ENCODE measurements at places on chromosomes 1 and 21.

- DNase-seq = no peak
Observed at GRCh38 chr1:226604560-226605317, 56.2 kb downstream of the STUM start.

DNA sequence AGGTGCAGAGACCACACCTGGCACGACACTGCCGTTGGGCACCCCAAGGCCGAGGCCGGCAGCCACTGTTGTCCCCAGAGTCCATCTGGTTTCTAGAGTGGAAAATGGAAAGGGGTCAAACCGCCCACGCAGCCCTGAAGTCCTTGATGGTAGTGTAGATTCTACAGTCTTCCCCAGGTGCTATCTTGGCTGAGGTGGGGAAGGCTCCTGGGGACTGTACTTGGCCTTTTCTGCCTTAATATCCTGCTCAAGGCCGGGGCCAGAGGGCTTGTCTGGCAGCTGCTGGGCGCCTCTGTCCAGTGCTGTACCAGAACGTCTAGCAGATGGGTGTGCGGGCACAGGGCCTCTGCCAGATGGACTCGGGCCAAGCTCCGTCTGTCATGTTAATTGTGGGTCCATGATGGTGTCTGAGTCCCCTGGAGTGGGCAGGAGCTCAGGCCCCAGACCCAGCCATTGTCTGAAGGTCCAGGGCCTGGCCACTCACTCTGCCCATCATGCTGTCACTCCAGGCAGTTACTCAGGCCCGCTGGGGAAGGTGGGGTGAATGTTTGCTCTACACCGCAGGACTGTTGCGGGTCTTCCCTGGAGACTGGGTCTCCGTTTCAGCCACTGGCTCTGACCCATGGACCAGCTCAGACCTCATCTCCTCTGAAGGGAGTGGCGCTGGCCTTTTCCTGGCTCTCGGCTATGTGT, 161.9 kb upstream of the COL6A1 start:
- no peak for DNase-seq

DNA sequence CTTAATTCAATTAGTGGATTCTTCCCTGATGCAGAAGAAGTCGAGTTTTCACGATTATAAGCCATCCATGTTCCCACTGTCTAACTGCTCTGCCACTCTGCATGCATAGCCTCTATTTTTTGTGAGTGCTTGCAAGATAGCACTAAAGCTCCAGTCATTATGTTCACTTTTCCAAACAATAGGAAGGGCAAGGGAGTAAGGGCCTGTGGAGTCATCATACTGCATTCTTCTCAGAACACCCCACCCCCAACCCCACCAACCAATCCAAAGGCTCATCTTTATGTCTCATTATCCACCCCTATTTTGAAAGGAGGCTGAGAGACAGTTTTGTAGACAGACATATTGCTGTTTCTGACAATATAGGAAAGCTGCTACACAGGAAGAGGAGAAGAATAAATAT, 471.7 kb upstream of the ADGRL2 start:
- DNase-seq = no peak

DNA sequence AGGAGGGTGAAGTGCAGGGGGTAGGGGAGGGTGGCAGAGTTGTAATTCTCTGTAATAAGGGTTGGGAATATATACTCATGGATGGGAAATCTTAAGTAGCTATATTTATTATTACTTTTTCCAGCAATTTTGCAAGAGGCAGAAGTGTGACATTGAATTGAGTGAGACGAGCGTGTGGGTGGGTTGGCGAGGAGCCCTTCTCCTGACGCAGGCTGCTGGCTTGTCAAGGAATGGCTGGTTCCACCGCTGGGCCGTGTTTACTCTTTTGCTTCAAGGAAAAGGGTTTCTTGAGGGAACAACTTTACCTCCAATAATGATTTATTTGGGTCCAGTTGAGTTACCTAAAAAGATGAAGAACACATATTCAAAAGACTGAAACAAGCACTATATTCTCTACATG, 17.9 kb upstream of the DMRTA2 start:
- no peak for DNase-seq

- no peak for DNase-seq
Observed at GRCh38 chr1:112461200-112461871, 47.4 kb upstream of the WNT2B start.

- no peak for DNase-seq
Observed at GRCh38 chr1:232904566-232904965, 45.8 kb upstream of the NTPCR start.

- DNase-seq = no peak
Observed at GRCh38 chr1:191074881-191075280, 597.2 kb upstream of the BRINP3 start.

DNA sequence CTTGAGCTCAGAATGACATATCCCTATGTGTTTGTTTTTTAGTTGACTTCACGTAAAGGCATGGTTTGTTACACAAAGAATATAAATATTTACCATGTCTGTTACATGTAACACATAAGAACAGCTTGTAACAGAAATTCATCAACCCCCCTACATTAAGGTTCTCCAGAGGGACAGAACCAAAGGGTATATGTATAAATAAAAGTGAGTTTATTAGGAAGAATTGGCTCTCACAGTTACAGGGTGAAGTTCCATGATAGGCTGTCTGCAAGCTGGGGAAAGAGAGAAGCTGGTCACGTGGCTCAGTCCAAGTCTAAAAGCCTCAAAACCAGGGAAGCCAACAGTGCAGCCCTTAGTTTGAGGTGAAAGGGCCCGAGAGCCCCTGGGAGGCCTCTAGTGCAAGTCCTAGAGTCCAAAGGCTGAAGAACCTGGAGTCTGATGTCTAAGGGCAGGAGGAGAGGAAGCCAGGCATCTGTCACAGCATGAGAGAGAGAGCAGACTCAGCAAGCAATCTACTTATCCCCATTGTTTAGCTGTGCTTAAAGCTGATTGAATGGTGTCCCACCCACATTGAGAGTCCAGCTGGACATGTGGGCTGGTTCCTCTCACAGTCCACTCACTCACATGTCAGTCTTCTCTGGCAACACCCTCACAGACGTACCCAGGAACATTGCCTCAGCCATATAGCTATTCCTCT, 15.8 kb downstream of the THRAP3 start:
- no peak for DNase-seq

DNA sequence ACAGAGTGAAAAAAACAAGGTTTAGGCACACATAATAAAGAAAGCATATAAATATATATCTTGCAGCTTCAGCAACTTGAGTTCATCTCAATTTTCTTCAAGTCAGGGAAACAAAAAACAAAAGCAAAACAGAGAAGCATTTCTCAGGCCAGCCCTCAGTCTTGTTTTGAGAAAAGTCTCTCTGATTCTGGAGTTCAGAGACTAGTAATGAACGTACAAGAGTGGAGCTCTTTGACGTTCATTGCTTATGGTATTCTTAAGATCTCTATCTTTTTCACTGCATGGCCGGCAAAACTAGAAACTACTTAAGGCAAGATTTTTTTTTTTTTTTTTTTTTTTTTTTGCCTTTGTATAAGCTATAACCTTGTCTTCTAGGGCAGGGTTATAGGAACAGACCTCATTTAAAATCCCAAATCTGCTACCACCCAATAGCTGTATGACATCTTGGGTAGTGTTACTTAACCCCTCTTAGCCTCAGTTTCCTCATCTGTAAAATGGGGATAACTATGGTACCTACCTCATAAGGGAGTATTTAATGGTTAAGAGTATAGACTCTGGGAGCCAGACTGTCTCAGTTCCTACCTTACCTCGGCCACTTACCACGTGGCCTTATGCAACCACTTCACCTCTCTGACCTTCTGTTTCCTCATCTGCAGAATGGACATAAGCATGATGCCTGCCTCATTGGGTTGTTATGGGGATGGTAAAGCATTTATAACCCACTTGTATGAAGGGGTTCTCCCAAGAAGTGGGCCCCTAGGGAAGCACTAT, 33.6 kb downstream of the LMO4 start:
- DNase-seq = no peak

GRCh38 chr1:147204080-147204479, 21.1 kb downstream of the FMO5 start:
- DNase-seq = no peak

- no peak for DNase-seq
Observed at GRCh38 chr1:24101796-24102586, 9.9 kb downstream of the MYOM3 start.

DNA sequence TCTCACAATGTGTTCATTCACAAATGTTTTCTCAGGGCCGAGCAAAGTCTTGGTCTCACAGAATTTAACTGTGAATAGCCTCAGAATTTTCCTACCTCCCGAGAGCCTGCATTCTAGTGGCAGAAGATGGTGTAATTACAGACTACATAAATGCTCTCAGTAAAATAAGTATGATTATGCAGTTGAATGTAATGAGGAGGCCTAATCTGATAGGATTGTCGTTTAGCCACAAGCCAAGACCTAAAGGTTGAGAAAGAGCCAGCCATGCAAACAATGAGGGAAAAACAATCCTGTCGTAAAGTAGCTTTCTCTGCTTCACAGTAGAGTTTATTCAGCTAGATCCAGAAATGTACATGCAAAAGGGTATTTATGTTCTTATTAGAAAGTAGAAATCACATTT, 607.8 kb upstream of the B3GALT2 start:
- DNase-seq = no peak

DNA sequence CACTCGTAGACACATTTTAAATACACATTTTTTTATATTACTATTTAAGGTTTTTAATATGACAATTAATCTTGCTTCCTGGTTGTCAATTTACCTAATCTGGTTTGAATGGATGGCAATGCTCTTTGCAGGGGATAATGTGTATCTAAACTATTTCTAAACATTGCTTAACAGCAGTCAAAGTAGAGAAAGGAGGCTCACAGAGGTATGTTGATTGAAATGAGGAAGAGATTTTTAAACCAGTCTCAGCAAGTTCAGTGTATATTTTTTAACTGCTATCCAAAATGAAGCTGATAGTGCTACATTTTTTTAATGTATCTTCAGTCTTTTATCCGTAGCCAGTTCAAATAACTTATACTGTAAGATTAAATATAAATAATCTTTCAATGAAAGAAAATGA, 17.4 kb downstream of the FMO1 start:
- DNase-seq = no peak

- peak; percentile 61 for DNase-seq
Observed at GRCh38 chr1:73784026-73784425, 413.9 kb downstream of the LRRIQ3 start.

DNA sequence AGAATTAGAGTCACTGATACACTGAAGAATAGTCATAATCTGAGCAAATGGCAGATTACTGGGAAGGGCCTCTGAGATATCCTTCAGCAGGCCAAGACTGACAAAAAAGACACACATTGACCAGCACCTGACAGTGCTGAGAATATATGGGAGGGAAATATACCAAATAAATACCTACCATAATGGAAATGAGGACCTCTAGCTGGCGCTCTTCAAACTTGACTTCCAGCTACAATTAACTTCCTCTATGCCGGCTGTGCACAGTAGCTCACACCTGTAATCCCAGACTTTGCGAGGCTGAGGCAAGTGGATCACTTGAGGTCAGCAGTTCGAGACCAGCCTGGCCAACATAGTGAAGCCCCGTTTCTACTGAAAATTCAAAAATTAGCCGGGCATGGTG, 69.5 kb downstream of the NPHS2 start:
- no peak for DNase-seq

DNA sequence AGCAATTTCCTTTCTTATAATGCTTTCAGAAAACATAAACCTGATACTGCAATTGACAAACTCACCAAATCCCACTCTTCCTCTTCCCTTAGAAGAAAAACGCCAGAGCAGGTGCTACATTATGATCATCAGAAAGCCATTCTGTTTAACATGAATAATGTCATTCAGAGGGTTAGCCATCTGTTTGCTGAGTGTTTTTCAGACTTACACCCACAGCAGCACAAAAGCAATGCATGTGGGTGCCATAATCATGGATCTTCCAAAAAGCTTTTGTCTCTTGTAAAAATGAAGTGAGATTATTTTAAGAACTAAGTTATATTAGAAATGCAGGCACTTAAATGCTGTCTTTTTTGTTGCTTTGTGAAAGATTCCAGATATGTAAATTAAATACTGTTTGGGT, 204.6 kb upstream of the TMPRSS15 start:
- DNase-seq = no peak

DNA sequence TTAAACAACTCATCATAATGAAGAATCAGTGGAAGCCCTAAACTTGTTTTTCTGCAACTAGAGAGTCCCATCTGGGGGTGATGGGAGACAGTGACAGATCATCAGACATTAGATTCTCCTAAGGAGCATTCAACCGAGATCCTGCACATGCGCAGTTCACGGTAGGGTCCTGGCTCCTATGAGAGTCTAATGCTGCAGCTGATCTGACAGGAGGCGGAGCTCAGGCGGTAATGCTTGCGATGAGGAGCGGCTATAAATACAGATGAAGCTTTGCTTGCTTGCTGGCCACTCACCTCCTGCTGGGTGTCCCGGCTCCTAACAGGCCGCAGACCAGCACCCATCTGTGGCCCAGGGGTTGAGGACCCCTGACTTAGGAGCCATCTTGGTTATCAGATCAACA, 247.2 kb downstream of the FMN2 start:
- no peak for DNase-seq

DNA sequence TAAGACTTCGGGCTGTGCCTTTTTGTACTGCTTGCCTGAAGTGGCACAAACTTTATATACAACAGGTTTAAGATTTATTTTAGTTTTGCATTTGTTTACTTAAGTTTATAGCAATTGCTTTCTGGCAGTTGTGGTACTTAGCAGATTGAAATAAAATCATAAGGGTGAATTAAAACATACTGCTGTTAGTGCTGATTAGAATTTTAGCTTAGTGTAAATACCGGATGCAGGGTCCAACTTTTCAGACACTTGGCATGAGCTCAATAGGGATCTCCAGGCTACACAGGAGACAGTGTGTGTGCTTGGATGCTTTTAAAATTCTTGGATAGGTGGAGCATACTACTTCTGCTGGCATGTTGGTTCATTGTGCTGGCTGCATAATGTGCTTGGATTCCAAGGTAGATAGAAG, 159.6 kb downstream of the NFIA start:
- no peak for DNase-seq

GRCh38 chr1:201090541-201090940, 21.7 kb downstream of the CACNA1S start:
- DNase-seq = no peak

DNA sequence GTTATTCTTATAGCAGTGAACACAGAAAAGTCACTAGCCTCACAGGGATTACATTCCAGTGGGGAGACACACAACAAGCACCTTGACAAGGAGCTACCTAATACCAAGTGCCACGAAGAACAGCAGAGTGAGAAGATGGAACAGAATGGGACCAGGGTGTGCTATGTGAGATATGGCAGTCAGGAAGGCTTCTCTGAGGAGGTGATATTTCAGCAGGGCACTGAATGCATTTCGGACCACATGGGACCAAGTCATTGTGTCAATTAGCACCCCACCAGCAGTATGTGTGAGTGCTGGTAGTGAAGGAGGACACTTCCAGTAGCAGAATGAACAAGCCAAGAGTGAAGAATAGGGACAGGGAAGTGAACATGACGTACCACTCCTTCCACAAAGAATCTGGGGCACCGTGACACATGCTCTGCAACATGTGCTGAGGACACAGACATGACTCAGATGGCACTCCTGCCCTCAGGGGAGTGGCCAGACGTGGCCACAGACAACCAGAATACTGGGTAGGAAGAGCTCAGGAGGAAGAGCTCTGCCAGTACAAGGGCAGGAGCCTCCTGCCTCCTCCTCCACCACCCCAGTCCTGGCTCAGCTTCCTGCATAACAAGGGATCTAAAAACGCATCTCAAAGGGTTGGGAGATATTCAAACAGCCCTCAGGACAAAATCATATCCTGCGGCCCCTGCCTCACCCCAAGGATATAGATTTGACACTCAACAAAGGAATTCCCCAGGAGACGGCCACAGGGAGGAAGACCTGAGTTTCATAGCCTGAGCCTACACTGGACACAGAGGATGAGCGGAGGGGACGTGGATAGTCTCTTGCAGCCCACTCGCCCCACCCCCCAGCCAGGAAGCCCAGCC, 102.5 kb downstream of the TRABD2B start:
- no peak for DNase-seq
